GM12891 (cell line): ENCODE measurements at places on chromosomes 12 and 14.
A peak's percentile ranks its signal among the peaks of the same experiment; 100 is the strongest.

DNA sequence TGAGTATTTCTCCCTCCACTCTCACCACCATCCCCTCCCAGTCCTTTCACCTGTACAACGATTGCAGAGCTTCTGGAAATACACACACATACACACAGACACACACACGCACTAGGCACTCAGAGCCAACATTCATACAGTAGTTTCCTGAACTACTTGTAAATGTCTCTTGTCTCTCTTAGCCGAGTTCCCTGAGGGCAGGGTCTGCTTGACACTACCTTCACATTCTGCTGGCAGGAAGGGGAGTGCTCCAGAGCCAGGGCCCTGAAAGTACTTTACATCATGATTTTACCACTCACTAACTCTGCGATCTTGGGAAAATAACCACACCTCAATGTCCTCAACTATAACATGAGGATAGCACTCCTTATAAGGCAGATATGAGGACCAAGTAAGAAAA, 82.7 kb downstream of the GAS2L3 start:
- no peak for DNase-seq

- no peak for DNase-seq
Measured at GRCh38 chr12:74365178-74365964, 172.3 kb upstream of the ATXN7L3B start.

DNA sequence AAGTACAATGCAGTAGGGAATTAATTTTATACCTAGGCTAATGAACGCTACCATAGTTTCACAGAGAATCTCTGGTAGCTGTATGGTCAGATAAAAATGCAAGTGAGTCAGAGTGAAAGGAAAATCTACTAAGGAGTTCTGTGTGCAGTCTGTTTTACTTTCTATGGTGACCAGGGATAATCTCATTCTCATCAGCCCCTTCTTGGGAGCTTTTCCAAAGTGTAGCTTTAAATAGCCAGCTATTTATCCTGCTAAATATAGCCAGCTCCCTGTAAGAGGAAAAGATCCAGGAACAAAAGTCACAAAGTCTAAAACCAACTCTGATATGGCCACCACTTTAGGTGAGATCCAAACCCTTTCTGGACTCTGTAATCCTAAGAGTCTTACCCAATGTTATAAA, 75.5 kb downstream of the TMEM116 start:
- DNase-seq, result no peak

GRCh38 chr12:57888409-57889157, 42.1 kb upstream of the CTDSP2 start:
- no peak for DNase-seq

- DNase-seq, result no peak
Measured at GRCh38 chr14:101006008-101006407, 102.5 kb upstream of the RTL1 start.

DNA sequence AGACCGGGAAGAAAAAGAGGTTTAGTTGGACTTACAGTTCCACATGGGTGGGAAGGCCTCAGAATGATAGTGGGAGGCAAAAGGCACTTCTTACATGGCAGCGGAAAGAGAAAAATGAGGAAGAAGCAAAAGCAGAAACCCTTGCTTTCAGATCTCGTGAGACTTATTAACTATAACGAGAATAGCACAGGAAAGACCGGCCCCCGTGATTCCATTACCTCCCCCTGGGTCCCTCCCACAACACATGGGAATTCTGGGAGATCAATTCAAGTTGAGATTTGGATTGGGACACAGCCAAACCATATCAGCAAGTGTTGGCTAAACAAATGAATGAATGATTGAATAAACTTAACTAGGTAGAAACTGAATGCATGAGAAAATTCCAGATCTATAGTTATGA, 85.3 kb upstream of the PARP11 start:
- no peak for DNase-seq

DNA sequence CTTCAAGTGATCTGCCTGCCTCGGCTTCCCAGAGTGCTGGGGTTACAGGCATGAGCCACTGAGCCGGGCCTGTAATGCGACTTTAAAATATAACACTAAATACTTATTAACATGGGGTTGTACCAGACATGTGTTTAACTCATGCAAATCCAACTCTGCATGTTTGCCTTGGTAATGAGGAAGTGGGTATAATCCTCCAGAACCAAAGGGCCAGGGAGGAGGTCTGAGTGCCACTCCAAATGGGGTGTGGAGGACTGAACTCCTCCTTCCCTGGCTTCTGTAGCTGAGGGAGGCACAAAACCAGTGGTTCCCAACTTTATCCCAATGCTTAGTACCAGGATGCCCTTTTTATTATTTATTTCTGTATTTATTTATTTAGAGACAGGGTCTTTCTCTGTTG, 61.6 kb upstream of the MED13L start:
- DNase-seq, result no peak

GRCh38 chr12:62792236-62792870, 142.6 kb downstream of the PPM1H start:
- DNase-seq, result no peak

DNA sequence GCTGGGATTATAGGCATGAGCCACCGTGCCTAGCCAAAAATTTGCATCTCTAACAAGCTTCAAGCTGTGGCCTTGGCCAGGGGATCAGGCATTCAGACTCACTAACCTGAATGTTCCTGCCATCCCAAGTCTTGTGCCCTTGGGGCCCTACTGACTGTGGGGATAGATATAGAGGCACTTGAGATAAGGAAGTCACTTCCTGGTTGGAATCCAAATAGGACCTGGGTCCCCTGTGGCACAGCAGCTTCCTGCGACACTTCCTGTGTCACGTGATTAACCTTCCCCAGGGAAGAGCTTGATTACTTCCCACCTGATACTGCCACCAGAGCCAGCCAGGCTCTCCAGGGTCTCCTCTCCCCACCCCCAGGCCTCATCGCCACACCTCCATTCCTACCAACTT, 128.2 kb downstream of the BCL11B start:
- DNase-seq, result no peak

DNA sequence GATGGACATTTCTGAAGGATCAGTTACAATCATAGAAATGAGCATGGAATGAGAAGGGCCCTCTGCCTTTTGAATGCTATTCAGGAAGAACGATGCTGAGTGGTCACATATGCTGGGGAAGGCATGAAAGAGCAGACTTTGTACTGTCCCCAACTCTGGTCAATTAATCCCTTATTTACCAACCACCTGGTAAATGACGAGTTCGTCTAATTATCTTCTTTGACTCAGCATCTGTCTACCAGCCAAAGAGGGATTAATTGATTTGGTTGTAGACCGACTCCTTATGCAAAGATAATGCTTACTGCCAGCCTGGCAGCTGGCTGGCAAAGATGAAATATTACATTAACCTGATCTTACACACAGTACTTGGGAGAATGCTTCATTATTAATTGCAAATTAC, 152.2 kb downstream of the CHST11 start:
- no peak for DNase-seq

- DNase-seq, result no peak
Measured at GRCh38 chr12:65911321-65911720, 87.0 kb downstream of the HMGA2 start.

GRCh38 chr12:53775478-53776145, 23.8 kb upstream of the CISTR start:
- no peak for DNase-seq

DNA sequence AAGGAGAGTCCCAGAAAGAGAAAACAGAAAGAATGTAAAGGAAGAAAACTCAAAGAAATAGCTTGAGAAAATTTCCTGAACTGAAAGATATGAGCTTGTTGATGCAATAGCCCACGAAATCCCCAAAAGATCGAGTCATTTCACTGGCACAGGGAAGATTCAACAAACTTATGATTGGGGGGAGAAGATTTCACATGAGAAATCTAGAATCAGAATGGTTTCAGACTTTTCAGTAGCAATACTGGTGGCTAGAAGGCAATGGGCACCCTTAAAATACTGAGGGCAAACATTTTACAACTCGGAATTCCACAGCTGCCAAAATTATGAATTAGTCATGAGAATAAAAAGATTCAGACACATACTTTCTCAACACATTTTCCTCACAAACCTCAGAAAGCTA, 8.9 kb upstream of the KRT7 start:
- no peak for DNase-seq

- DNase-seq, result no peak
Measured at GRCh38 chr12:38745601-38746000, 159.8 kb downstream of the CPNE8 start.

DNA sequence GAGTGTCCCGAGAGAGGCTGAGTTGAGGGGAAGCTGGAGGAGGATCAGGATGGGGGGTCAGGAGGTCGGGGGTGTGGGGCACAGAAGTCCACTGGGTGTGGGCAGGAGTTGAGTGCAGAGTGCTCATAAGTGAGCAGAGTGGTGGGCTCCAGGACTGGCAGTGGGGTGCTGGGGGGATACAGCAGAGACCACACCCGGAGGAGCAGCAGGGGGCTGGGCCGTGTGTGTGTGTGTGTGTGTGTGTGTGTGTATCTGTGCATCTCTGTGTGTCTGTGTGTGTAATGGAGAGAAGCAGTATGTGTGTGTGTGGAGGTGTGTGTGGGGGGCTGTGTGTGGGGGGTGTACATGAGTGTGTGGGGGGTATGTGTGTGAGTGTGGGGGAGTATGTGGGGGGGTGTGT, 4.9 kb upstream of the NUDT14 start:
- no peak for DNase-seq

- DNase-seq, result no peak
Measured at GRCh38 chr14:68458840-68459469, 333.9 kb downstream of the ZFP36L1 start.

DNA sequence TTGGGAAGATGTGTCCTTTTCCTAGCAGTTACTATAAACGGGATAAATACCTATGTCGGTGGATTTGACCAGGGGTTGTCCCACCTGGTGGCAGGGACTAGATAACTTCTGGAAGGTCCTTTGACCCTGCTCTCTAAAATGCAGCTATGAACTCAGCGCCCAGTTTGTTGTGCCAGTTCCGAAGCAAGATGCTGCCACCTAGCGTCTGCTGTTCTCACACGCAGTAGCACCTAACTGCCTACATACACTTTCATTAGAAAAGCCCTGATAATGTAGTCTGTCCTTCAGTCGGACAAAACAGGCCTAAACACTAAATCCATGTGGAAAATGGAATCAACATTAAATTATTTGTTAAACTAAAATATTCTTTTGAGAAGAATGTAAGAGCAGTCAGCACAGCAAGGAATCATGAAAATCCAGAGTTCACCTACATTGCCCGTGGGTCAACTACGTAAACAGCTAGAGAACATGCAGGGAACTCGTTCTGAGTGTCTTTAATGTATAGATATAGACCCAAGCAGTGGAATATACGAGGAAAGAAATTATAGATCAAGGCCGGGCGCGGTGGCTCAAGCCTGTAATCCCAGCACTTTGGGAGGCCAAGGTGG, 51.1 kb upstream of the CRACR2A start:
- peak; percentile 25 for DNase-seq

DNA sequence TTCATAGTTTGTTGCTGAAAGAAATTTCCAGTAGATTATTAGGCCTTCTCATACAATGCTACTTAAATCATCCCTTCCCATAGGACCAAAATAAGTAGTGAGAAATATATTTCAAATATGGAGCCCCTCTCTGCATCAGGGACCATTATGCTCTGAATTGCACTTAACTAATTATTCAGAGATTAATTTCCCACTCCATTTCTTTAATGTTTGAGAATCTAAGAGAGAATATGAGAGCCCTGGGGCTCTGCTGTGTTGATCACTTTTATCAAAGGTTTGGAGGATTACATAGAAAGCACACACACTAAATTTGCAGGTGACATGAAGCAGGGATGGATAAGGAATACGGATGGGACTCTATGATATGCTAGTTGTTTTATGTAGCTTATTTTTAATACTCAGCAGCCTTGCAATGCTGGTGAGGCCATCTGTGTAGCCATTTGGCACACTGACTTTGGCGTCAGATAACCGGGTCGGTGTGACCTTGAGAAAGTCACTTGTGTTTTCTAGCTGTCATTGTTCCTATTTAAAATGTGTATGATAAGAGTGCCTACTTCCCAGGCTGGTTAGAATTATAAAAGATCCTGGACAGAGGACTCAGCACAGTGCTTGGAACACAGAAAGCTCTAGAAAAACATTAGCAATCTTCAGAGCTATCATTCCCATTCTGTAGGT, 49.9 kb upstream of the FBXO21 start:
- DNase-seq, result no peak

DNA sequence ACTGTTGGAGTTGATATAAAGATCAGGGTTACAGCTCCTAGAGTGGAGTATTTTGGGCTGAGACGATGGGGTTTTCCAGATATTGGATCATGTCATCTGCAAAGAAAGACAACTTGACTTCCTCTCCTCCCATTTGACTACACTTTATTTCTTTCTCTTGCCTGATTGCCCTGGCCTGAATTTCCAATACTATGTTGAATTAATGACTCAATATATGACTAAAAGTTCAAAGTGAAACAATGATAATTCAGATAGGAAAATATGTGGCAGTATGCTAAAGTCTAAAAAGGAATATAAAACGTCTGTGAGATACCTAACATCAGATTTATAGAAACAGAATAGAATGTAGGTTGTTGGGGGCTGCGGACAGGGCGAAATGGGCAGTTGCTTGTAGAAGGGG, 72.2 kb downstream of the BHLHE41 start:
- DNase-seq, result no peak

DNA sequence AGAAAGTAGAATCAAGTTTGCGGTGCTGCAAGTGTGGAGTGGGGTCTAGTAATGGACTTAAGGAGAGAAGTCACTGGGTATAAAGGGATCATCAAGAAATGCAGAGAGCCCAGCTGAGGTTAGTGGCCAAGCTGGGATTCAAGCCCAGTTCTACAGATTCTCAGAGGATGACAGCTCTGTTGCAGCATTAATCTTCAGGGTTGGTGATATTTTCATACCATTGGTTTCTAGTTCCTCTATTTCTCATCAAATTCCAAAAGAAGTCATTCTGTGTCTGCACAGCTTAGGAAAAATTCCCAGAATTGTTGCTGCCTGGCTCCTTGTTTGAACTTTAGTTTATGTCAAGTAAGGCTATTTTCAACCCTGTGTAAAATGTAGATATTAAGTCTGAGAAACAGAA, 169.5 kb upstream of the NTF3 start:
- DNase-seq, result no peak

DNA sequence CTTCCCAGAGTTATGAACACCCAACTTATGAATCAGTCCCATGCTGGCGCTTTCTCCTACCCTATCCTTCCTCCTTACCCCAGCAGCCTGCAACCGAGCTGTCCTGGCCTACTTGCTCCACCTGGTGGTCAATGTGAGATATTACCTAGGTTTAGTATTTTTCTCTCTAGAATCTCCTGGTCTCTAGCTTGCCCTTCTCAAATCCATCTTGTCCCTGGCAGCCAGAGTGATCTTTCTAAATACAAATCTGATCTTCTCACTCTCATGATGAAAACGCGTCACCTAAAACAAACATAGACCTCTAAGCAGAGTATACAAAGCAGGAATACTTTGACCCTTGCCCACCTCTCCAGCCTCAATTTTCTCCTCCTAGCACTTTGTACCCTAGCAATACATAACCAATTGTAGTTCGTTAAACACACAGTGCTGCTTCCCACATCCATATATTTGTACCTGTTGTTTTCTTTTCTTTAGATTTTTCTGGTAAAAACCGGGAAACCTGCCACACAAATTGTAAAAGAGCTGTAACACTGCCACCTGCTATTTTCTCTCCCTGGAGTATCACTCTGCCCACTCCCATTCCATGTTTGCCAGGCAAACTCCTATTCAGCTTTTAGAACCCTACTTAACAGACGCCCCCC, 20.0 kb upstream of the TCP11L2 start:
- peak; percentile 30 for DNase-seq

GRCh38 chr14:42947991-42948390, 1341.3 kb downstream of the LRFN5 start:
- no peak for DNase-seq

- DNase-seq, result peak; percentile 14
Measured at GRCh38 chr12:98645572-98646067, 530 bp downstream of the APAF1 start.

GRCh38 chr14:34035177-34035933, 84.5 kb upstream of the EGLN3 start:
- DNase-seq, result no peak
